Activated T-helper 9 cell treated with anti-CD3 and anti-CD28 coated beads, Interleukin-2, amount 50 U/mL, for 16 hours (primary cell): ENCODE measurements at places on chromosomes 16 and 17.

DNA sequence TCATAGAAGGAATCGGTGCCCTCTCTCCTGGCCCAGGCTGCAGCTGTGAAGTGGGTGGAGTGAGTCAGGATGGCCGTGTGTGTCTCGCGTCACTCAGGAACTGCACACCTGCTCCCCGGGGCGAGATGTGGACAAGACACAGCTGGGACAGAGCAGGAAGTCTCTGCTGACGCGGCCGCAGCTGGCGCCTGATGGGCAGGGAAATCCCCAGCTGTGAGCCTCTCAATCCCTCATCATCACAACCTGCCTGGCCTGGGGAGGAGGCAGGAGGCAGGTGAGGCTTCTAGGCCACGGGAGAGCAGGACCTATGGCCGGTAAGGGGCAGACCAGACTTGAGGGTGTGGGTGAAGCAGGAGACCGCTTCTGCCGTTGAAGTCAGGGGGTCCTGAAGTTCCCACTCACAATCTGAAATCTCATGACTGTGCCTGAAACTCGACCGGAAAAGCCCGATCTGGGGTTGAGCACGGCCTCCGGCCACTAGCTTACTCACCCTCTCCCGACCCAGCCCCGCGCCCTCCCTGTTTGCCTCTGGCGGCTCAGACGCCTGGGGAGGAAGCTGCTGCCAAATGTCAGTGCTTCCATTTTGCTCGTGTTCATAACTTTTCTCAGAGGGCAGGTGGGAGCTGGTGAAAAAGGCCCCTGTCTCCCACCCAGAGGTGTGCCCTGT is 1.1 kb upstream of the TRPV3 start:
- DNase-seq: peak; percentile 44

GRCh38 chr17:2064980-2065785 is 10.3 kb downstream of the HIC1 start:
- DNase-seq: peak; percentile 41

- DNase-seq: no peak
These were observed 32.8 kb downstream of the BEAN1 start for GRCh38 chr16:66459878-66460277.

GRCh38 chr16:14559809-14560241 is 70.2 kb downstream of the PARN start:
- no peak for DNase-seq

DNA sequence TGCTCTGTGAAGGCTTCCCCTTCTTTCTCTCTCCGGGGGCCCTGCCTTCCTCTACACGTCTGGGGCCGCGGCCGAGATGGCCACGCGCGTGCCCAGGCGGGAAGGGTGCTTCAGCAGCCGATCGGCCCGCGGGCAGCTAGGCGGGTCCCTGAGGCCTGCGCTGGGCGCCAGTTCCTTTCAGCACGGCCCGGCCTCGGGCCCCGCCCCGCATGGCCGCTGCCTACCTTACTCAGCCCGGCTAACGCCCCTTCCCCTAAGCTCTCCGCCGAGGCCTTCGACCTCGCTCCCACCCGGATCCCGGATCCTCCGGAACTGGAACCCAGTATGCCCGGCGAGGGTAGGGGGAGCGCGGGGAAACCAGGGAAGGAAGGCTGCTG is 335 bp downstream of the TMEM11 start:
- DNase-seq: no peak
